ENCODE measurements at places on chromosomes 6 and 20.

- peak; percentile 92 for DNase-seq
Measured at GRCh38 chr20:60249436-60249835, 291.2 kb downstream of the CDH26 start.

GRCh38 chr20:841568-842546 lies 8.3 kb downstream of the FAM110A start:
- no peak for DNase-seq

- no peak for DNase-seq
Measured at GRCh38 chr6:3812596-3812995, 36.6 kb upstream of the FAM50B start.

GRCh38 chr20:63217706-63218105 lies 1.8 kb upstream of the YTHDF1 start:
- no peak for DNase-seq

DNA sequence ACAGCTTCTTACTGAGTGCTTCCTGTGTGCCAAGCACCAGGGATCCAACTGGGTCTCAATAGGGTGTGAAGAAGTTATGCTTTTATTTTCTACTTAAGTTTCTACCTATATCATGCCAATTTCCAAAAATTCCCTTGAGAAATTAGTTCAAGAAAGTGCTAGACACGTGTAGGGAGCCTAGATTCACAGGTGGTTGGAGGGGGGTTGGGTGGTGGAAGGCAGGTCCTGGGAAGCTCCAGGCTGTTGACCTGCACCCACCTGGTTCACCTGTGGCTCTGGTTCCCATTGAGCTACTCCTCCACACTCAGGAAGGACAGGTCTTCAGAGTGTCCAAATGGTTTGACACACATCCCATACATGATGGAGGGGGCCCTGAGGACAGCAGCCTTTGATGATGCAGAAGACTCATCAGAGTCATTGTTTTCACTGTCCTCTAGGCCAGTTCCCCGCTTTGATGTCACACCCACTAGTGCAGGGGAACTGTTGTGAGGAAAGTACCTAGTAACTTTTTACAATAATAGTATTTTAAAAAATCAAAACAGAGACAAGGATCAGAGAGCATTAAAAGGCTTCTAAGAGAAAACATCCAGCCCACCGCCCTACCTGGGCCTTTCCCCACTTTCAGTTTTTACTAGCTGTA lies 39.8 kb upstream of the MYL9 start:
- DNase-seq: no peak

GRCh38 chr6:122059918-122060317 lies 339.5 kb upstream of the HSF2 start:
- DNase-seq: no peak

GRCh38 chr6:16316741-16317251 lies 78.4 kb downstream of the GMPR start:
- peak; percentile 45 for DNase-seq

DNA sequence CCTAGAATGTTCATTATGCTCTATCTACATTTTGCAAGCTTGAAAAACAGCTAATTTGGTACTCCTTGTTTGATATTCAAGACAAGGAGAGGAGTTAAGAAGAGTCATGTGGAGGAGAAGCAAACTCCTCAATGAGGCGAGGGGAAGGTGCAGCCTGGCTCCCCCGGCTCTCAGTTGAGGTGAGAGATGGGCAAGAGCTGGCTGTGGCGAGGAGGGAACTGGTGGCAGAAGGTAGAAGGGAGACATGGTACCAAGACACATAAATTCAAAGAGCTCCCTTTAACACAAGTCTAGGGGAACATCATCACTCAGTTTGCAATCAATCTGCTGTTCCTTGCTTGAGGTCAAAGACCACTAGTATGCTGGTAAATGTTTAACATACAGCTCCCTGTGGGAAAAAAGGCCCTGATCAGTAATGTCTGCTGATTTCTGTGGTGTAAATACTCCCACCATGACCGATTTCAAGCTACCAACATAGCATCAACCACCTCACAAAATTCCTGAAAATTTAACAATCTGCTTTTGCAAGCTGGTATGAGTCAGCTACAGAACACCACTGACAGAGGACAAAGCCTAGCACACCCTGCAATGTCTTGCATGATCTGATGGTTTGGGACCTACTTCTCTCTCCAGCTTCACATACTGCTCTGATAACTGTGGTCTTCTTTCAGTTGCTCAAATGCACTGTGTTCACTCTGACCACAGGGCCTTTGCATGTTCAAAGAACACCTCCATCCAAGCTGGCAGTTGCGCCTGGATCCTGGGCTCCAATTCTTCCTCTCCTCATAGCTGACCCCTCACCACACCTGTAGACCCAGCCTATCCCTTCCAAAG lies 516.3 kb upstream of the CHD6 start:
- DNase-seq: no peak

DNA sequence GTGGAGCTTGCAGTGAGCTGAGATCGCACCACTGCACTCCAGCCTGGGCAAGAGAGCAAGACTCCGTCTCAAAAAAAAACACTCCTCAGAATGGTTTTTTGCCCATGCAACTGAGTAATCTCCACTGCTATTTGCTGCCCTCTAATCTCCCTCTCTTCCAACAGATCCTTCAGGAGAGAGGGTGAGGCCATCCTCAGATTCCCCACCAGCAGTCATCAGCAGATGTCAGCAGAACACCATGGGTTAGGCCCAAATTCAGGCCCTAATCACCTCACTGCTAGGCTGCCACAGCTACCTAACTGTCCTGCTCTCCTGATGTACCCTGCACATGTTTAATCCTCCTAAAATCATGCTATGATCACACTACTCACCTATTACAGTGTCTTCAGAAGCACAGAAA lies 63.2 kb upstream of the BEND6 start:
- peak; percentile 63 for DNase-seq

GRCh38 chr20:37945091-37945547 lies 42.2 kb downstream of the VSTM2L start:
- DNase-seq: no peak
